ENCODE measurements at places on chromosomes 7 and 10. TPM values are rescaled to one million over a fixed set of nuclear protein-coding genes. Genes with fewer than 3 reads are reported as not detected.

GRCh38 chr10:123582084-123582989 is 83.8 kb upstream of the GPR26 start:
- H3K4me1 ChIP-seq: peaks cover 10% of the 10 kb centered on the region
- H3K36me3 ChIP-seq: no peaks in the 10 kb centered on the region
- no peak overlapping the region for H3K4me3 ChIP-seq
- no peak overlapping the region for H3K27ac ChIP-seq
- DNase-seq: peak; percentile 86
- no peaks in the 10 kb centered on the region for H3K27me3 ChIP-seq

The ODAD2 gene
- total RNA-seq: not detected

- no peak for DNase-seq
- no peak overlapping the region for H3K4me3 ChIP-seq
- H3K4me1 ChIP-seq: no peaks in the 10 kb centered on the region
- H3K27ac ChIP-seq: no peak overlapping the region
- H3K27me3 ChIP-seq: no peaks in the 10 kb centered on the region
Observed at GRCh38 chr10:118925404-118926071, 104.0 kb upstream of the NANOS1 start.

The LRRC18 gene
- total RNA-seq: not detected

DNA sequence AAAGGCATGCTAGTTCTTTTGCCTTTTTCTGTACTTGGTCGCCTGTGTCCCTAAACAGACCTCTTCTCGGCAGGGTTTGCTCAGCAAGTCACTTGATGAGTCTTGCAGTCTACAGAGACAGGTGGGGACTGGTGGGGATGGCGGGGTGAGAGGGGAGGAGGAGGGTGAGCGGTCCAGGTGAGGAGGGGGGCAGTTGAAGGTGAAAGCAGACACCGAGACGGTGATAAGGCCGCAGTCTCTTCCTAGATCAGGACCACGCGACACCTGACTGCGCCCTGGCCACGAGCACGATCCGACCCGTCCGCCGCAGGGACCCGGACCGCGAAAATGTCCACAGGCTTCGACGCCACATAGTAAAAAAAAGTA is 566 bp downstream of the ASNS start:
- DNase-seq: no peak
- H3K27me3 ChIP-seq: no peaks in the 10 kb centered on the region
- peak overlapping the region; percentile 94 for H3K4me3 ChIP-seq
- H3K4me1 ChIP-seq: no peaks in the 10 kb centered on the region
- peak overlapping the region; percentile 68 for H3K27ac ChIP-seq

GRCh38 chr7:66642186-66642585 is 13.5 kb downstream of the KCTD7 start:
- no peak for DNase-seq
- H3K4me3 ChIP-seq: no peak overlapping the region
- H3K27ac ChIP-seq: no peak overlapping the region
- H3K36me3 ChIP-seq: peaks cover 60% of the 10 kb centered on the region

The CYP26C1 gene
- not detected for total RNA-seq

The CPEB3 gene
- total RNA-seq: 2.8 TPM

DNA sequence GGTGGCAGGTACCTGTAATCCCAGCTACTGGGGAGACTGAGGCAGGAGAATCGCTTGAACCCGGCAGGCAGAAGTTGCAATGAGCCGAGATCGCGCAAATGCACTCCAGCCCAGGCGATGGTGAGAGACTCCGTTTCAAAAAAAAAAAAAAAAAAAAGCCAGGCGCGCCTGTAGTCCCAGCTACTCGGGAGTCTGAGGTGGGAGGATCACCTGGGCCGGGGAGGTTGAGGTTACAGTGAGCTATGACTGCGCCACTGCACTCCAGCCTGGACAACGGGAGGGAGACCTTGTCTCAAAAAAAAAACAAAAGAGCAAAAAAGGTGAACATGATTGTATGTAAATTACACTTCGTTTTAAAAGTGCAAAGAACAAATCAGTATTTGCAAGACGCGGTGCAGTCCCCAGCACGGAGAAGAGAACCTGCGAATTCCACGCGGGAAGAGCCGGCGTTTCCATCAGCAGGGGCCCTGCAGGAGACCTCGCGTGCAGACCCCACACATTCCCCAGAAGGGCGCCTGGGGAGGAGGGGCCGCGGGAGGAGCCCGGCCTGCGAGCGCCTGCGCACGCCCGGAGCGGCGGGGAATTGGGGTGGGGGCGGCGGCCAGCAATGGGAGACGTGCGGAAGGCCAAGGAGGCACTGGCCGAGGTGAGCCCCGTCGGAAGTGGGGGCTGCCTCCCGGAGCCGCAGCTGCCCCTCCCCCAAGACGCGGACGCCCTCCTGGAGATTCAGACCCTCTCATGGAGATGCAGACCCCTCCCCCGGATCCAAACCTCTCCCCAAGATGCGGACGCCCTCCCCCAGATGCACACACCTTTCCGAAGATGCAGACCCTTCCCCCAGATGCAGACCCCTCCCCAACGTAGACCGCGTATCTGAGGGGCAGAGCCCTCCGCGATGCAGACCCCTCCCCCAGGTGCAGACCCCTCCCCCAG is 16.7 kb upstream of the SUN1 start:
- H3K4me3 ChIP-seq: peak overlapping the region; percentile 47
- DNase-seq: no peak
- peaks cover 43% of the 10 kb centered on the region for H3K4me1 ChIP-seq
- no peaks in the 10 kb centered on the region for H3K27me3 ChIP-seq

DNA sequence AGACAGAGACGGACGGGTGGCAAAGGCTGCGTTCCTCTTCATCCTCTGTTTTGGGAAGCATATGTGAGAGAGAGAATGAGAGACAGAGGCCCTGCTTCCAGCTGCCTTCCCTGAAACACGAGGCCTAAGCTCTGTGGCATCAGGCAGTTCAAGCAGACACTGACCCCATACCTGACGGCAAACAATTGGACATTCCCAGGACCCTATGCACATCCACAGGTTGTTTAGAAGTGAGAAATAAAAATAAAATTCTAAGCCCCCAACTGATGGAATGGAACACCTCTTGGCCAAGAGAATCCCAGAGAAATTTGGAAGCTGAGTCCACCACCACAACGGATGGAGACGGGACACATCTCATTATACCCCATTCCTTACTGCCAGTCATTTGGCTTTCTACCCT is 105.3 kb downstream of the CPXM2 start:
- H3K4me3 ChIP-seq: no peak overlapping the region
- no peaks in the 10 kb centered on the region for H3K4me1 ChIP-seq
- H3K27ac ChIP-seq: no peak overlapping the region
- H3K36me3 ChIP-seq: peaks cover 10% of the 10 kb centered on the region
- no peaks in the 10 kb centered on the region for H3K27me3 ChIP-seq
- DNase-seq: peak; percentile 7

Measured in ascending aorta (tissue), 2 donors.